Activated T-cell treated with anti-CD3 and anti-CD28 coated beads, Interleukin-2, amount 50 U/mL, for 72 hours (primary cell): ENCODE measurements at places on chromosomes 5 and 9. TPM values are rescaled to one million over a fixed set of nuclear protein-coding genes. Genes with fewer than 3 reads are reported as not detected.
A peak's percentile ranks its signal among the peaks of the same experiment; 100 is the strongest.

CDC20B gene
- 0.07 TPM for total RNA-seq

PCA3 gene
- not detected for total RNA-seq

GDA gene
- total RNA-seq, result not detected

AFAP1L1 gene
- total RNA-seq, result 0.12 TPM

ZNF883 gene
- 0.49 TPM for total RNA-seq

SEC61B gene
- total RNA-seq, result 121 TPM

GLDC gene
- total RNA-seq, result 1.2 TPM

CDKN2A gene
- 2.8 TPM for total RNA-seq

MELK gene
- total RNA-seq, result 51.4 TPM

ADAMTS2 gene
- not detected for total RNA-seq

ACOT12 gene
- total RNA-seq, result not detected

UBE2QL1 gene
- total RNA-seq, result 0.19 TPM

EDIL3 gene
- not detected for total RNA-seq

PFN3 gene
- total RNA-seq, result not detected

SH2D3C gene
- total RNA-seq, result 59.5 TPM

DNA sequence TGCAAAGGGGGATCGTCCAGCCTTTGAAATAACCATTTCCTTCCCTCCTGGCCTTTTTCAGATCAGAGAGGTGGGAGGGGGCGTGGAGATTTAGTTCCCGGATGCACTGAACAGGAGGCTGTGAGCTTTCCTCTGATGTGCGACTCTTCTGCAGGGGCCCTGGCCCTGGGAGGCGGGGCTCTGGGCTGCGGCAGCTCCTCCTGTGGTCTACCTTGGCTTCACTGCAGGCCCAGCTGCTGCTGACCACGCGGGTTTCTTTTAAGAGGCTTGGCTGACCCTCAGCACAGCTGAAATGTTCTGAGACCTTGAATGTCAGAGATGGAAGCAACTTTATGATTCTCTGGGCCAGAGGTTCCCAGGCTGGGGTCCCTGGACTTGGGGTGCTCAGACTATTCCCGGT lies 27.0 kb upstream of the COL15A1 start:
- H3K27me3 ChIP-seq, result no peaks in the 10 kb centered on the region
- H3K27ac ChIP-seq, result no peak overlapping the region
- DNase-seq, result no peak
- no peaks in the 10 kb centered on the region for H3K4me1 ChIP-seq

GRCh38 chr9:110599468-110599867 lies 19.9 kb upstream of the SVEP1 start:
- H3K4me3 ChIP-seq, result no peak overlapping the region
- no peaks in the 10 kb centered on the region for H3K36me3 ChIP-seq
- H3K27ac ChIP-seq, result no peak overlapping the region

GRCh38 chr9:128587453-128587852 lies 35.1 kb downstream of the SPTAN1 start:
- peaks cover 56% of the 10 kb centered on the region for H3K36me3 ChIP-seq
- H3K4me1 ChIP-seq, result peaks cover 18% of the 10 kb centered on the region
- peak overlapping the region; percentile 66 for H3K27ac ChIP-seq
- no peaks in the 10 kb centered on the region for H3K27me3 ChIP-seq
- peak; percentile 59 for DNase-seq

GRCh38 chr9:13181652-13182051 lies 97.8 kb downstream of the MPDZ start:
- no peak for DNase-seq
- H3K36me3 ChIP-seq, result no peaks in the 10 kb centered on the region
- no peaks in the 10 kb centered on the region for H3K4me1 ChIP-seq
- H3K27me3 ChIP-seq, result no peaks in the 10 kb centered on the region
- no peak overlapping the region for H3K27ac ChIP-seq
- H3K4me3 ChIP-seq, result no peak overlapping the region

GRCh38 chr5:92909602-92909962 lies 671.4 kb downstream of the NR2F1-AS1 start:
- no peaks in the 10 kb centered on the region for H3K27me3 ChIP-seq
- no peaks in the 10 kb centered on the region for H3K4me1 ChIP-seq
- no peak for DNase-seq
- no peak overlapping the region for H3K4me3 ChIP-seq

DNA sequence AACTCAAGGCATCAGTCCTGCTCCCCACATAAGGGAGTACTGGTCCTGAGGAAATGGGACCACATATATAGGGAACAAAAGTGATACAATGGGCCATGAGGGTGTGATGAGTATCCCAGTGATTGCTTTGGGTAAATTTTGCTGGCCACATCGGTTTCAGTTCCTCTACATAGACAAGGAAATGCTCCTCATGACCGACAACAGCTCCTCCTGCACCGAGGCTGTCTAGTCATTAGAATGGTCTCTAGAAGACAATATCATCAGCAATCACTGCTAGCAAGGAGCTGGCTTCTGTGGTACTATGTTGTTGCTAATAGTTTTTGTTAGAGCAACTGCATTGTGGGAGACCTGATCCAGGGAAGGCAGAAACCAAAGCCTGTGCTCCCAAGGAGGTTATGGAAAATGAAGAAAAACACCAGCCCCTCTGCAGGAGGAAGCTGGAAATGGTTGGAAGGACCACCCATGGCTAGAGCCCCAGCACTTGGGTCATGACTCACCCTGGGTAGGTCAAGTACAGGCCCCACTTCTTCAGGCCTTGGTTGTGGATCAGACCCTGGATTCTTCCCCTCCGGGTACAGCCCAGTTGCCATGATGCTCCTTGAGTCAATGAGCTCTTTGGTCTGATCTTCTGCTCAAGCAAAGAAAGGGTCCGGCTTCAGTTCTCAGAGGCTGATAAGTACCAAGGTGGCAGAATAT lies 3.4 kb upstream of the CTSL start:
- H3K27ac ChIP-seq, result no peak overlapping the region
- no peak for DNase-seq
- peaks cover 38% of the 10 kb centered on the region for H3K27me3 ChIP-seq
- H3K4me3 ChIP-seq, result no peak overlapping the region
- H3K4me1 ChIP-seq, result peaks cover 12% of the 10 kb centered on the region

GRCh38 chr9:106620866-106621265 lies 242.1 kb upstream of the ZNF462 start:
- no peak overlapping the region for H3K4me3 ChIP-seq
- H3K4me1 ChIP-seq, result no peaks in the 10 kb centered on the region
- H3K36me3 ChIP-seq, result no peaks in the 10 kb centered on the region
- H3K27ac ChIP-seq, result no peak overlapping the region
- DNase-seq, result no peak

- no peak for DNase-seq
- no peak overlapping the region for H3K4me3 ChIP-seq
These were observed 29.5 kb downstream of the AFAP1L1 start for GRCh38 chr5:149301049-149301743.

- H3K4me1 ChIP-seq, result peaks cover 3% of the 10 kb centered on the region
- peaks cover 4% of the 10 kb centered on the region for H3K36me3 ChIP-seq
- no peak overlapping the region for H3K4me3 ChIP-seq
- H3K27me3 ChIP-seq, result no peaks in the 10 kb centered on the region
- no peak for DNase-seq
These were observed 62.8 kb downstream of the COL15A1 start for GRCh38 chr9:99006511-99006910.

DNA sequence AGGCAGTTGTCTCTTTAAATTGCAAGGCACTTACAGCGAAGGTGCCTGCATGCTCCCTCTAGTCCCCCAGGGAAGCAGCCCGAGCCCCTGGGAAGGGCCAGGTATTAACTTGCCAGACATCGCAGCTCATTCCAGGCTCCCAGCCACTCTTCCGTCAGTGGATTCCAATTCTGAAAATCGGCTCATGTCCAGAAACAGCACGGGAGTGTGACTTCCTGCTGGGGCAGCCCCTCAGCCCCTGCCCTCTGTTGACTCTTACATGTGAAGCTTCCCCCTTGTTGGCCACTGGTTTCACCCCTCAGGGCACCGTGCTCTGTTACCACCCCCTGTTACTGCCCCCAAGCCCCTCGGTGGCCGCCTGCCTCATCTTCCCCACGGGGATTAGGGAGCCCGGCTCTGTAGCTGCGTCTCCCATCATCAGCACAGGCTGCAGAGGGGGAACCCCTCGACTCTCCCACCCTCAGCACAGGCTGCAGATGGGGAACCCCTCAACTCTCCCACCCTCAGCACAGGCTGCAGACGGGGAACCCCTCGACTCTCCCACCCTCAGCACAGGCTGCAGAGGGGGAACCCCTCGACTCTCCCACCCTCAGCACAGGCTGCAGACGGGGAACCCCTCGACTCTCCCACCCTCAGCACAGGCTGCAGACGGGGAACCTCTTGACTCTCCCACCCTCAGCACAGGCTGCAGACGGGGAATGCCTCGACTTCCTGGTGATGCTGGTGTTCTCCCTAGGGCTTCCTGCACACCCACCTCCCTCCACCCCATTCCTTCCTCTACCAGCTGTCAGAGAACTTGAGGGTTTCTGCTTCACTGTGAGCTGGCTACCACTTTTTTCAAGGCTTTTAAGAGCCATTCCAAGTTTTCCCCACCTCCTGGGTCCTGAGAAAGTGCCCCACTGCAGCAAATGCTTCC lies 11.1 kb upstream of the CACNA1B start:
- H3K4me1 ChIP-seq, result no peaks in the 10 kb centered on the region
- H3K36me3 ChIP-seq, result peaks cover 6% of the 10 kb centered on the region
- no peak overlapping the region for H3K27ac ChIP-seq
- H3K27me3 ChIP-seq, result peaks cover 16% of the 10 kb centered on the region
- no peak overlapping the region for H3K4me3 ChIP-seq
- DNase-seq, result no peak

DNA sequence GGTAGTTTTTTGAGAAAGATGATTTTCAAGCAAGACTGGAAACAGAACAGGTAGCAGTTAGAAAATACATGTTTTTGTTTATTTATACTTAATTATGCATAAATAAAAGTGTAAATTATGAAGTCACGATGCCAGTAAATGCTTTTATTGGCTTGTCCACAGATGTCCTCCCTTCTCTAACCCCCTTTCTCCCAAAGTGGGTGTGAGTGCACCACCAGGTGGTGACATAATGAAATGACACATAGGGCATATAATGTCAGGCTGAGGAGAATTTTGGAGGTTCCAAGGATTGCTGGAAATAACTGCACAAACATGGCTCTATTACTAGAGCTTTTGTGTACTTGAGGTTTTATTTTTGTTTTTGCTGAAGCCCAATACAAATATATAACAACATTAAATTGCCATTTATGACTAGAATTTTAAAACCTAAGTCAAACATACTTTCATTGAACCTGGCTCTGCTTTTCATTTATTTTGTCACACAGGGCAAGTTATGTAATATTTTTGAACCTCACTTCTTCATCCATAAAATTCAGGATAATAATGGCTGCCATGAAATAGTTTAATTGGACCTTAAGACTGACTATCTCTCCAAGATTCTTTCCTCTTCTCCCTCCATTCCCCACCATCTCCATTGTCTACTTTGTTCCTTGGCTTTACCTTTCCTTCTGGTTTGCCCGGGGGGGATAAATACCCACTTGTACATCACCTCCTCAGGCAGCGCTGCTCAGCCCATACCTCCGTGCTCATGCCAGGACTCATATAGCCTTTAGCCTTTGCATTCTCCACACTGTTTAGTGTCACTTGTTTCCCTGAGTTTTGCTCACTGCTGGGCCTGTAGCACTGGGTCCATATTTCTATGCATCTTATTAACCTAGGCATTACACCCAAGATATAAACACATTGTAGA lies 168.8 kb downstream of the PDE4D start:
- peak; percentile 15 for DNase-seq
- no peaks in the 10 kb centered on the region for H3K36me3 ChIP-seq
- no peak overlapping the region for H3K4me3 ChIP-seq
- H3K27ac ChIP-seq, result no peak overlapping the region

DNA sequence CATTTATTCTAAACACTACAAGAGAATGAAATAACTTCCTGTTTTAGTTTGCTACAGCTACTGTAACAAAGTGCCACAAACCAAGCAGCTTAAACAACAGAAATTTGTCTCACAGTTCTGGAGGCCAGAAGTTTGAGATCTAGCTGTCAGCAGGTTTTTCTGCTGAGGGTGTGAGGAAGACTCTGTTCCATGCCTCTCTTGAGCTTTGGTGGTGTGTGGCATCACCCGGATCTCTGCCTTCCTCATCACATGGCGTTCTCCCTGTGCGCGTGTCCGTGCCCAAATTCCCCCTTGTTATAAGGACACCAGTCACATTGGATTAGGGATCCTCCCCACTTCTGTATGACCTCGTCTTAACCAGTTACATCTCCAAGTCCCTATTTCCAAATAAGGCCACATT lies 97.7 kb downstream of the CFAP95 start:
- DNase-seq, result no peak
- no peaks in the 10 kb centered on the region for H3K4me1 ChIP-seq

- H3K4me3 ChIP-seq, result no peak overlapping the region
- no peaks in the 10 kb centered on the region for H3K36me3 ChIP-seq
- H3K27ac ChIP-seq, result no peak overlapping the region
- H3K4me1 ChIP-seq, result peaks cover 19% of the 10 kb centered on the region
These were observed 52.5 kb downstream of the ZNF474 start for GRCh38 chr5:122181863-122182262.

GRCh38 chr5:855771-856530 lies 5.2 kb upstream of the ZDHHC11 start:
- no peak overlapping the region for H3K27ac ChIP-seq
- peak; percentile 16 for DNase-seq
- no peak overlapping the region for H3K4me3 ChIP-seq
- H3K36me3 ChIP-seq, result no peaks in the 10 kb centered on the region
- peaks cover 13% of the 10 kb centered on the region for H3K27me3 ChIP-seq
- no peaks in the 10 kb centered on the region for H3K4me1 ChIP-seq

DNA sequence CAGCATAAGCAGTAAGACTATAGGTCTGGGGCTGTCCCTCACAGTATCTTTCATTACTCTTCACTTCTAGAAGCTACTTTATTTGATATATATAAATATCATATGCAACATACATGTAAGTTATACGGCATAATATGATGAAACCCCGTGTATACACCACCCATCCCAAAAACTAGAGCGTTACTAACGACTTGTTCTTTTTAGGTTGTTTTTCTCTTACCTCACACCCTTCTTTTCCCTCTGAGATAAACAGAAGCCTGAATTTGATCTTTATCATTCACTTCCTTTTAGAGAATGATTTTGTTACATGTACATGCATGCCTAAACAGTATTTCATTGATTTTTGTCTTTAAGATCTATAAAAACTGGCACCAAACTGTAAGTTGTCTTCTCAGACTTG lies 3.7 kb downstream of the TRMO start:
- H3K4me1 ChIP-seq, result peaks cover 70% of the 10 kb centered on the region
- peak overlapping the region; percentile 90 for H3K4me3 ChIP-seq
- peak overlapping the region; percentile 100 for H3K27ac ChIP-seq
- H3K27me3 ChIP-seq, result no peaks in the 10 kb centered on the region
- H3K36me3 ChIP-seq, result peaks cover 6% of the 10 kb centered on the region

GRCh38 chr9:134909511-134910481 lies 7.9 kb downstream of the FCN1 start:
- H3K4me3 ChIP-seq, result no peak overlapping the region
- no peak for DNase-seq
- H3K36me3 ChIP-seq, result no peaks in the 10 kb centered on the region
- peaks cover 8% of the 10 kb centered on the region for H3K27me3 ChIP-seq
- H3K27ac ChIP-seq, result no peak overlapping the region
- H3K4me1 ChIP-seq, result no peaks in the 10 kb centered on the region

- H3K4me1 ChIP-seq, result no peaks in the 10 kb centered on the region
- no peaks in the 10 kb centered on the region for H3K27me3 ChIP-seq
- no peak for DNase-seq
- H3K36me3 ChIP-seq, result peaks cover 2% of the 10 kb centered on the region
- no peak overlapping the region for H3K27ac ChIP-seq
These were observed 28.7 kb downstream of the PROP1 start for GRCh38 chr5:177967221-177967887.
